CD4-positive, alpha-beta T cell treated with Interleukin-10 for 1 hour (primary cell): ENCODE measurements at places on chromosomes 5 and 9.

DNA sequence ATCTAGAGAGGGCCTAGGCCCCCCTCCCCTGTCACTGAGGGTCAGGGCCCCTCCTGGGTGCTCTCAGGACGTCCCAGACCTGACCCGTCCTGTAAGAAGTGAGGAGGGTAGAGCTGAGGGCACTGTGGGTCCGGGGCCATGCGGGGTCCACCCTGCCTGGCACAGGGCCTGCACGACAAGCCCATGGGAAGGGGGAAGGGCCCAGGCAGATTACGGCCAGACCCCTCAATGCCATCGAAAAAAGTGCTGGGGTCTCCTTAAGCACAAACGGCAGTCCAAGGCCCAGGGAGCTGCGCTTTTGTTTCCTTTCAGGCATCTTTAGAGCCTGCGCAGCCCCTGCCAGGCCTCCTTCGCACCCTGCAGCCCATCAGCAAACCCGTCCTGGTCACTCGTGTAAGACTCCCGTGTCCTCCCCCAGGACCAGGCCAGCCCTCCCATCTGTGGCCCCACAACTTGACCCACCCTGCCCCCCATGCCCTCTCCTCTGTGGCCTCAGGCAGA, 4.4 kb upstream of the EXOC3 start:
- DNase-seq, result no peak

DNA sequence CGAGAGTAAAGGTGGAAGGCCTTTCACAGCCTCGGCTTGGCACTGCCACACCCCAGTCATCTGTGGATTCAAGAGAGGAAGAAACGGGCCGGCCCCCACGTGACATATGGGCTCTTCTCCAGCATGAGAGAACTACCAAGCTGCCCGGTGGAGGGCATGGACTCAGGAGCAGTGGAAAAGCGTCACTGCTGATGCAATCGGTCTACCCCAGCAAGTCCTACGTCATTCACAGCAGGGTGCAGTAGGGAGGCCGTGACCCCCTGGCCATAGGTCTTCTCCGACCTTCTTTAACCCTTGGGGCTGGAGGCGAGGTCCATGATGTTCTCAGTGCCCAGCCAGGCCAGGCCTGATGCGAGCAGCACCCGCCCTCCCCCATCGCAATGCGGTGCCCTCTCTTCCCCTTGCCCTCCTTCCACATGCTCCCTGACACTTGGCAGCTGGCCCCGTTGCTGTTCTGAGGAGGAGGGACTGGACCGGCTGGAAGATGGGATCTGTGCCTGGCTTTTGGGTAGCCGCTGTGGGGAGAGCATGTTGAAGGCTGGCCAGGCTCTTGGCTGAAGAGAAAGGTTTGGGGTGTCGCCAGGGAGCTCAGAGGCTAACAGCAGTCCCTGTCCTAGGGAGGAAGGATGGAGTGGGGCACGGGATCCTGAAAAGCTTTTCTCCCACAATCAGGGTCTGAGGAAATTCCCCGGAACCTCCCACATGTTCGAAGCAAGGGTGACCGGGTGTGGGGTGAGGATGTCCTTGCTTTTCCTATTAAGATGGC, 89.8 kb downstream of the LIFR start:
- DNase-seq, result no peak

DNA sequence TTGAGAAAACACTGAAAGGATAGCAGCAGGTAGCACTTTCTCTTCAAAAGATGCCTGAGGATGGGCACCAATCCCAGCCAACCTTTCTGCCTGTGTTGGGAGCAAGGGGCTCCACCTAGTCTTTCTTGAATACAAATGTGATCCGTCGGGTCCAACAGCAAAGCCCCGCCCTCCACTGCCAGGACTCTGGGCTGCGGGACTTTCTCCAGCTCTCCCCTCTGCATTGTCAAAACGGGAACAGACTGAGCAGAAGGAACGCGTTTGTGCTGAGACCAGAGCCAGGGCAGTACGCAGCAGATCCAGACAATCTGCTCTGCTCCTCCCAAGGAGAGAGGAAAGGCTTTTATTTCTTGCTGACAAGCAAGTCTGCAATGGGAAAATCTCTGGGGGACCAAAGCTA, 139.7 kb downstream of the SEC61B start:
- DNase-seq, result no peak

- DNase-seq, result no peak
Measured at GRCh38 chr5:136209346-136209910, 16.5 kb upstream of the SMIM32 start.

- no peak for DNase-seq
Measured at GRCh38 chr9:100108559-100108958, 9.5 kb downstream of the INVS start.

GRCh38 chr5:32545102-32545800, 40.1 kb upstream of the SUB1 start:
- no peak for DNase-seq

- no peak for DNase-seq
Measured at GRCh38 chr9:4038182-4038723, 261.6 kb downstream of the GLIS3 start.

DNA sequence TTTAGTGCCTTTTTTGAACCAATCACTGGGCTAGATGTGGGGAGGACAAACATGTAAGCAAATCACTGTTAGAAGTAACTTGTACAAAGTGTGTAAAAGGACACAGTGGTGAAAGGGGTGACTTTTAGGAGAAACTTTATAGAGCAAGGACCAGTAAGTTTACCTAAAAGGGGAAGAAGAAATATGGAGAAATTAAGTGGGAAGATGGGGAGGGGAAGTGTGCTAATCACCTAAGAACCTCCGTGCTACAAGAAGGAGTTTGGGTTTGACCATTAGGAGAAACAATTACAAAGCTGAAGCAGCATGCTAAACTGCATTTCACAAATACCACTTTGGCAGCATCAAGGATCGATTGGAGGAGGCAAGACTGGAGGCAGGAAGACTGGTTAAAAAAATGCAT, 17.3 kb downstream of the ITGA1 start:
- no peak for DNase-seq

GRCh38 chr9:118962426-118962825, 406.8 kb downstream of the BRINP1 start:
- DNase-seq, result no peak

GRCh38 chr9:37422289-37423104, at the start of gene GRHPR:
Gene GRHPR (plus strand): TSS chr9:37422696. CDS start chr9:37422751, 55 bp downstream.
- peak; percentile 88 for DNase-seq

DNA sequence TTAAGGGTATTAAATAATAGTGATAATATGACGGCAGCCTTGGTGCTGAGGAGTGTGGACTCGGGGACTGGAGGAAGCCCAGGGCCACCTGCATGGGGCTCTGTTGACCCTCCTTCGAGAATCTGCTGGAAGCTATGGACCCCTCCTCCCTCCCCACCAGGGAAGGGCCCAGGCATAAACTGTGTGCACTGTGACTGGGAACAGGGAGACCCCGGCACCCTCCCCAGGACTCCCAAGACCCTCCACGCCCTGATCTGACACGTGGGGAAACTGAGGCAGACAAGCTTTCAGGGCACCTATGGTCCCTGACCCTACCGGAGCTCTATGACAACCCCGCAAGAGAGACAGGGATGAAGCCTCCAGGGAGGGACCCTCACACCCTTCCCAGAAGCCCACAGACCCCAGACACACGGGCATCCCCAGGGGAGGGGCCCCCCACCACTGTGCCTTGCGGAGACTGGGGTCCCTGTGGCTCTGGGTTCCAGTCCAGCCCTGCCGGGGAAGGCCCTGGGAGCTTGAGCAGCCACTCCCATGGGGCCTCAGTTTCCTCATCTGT, 6.5 kb upstream of the EGFL7 start:
- no peak for DNase-seq

GRCh38 chr5:172707285-172708182, 63.5 kb downstream of the DUSP1 start:
- DNase-seq, result no peak

GRCh38 chr9:88313364-88314220, 74.7 kb upstream of the SPIN1 start:
- DNase-seq, result no peak

- DNase-seq, result no peak
Measured at GRCh38 chr5:78797936-78798672, 149.5 kb upstream of the LHFPL2 start.

DNA sequence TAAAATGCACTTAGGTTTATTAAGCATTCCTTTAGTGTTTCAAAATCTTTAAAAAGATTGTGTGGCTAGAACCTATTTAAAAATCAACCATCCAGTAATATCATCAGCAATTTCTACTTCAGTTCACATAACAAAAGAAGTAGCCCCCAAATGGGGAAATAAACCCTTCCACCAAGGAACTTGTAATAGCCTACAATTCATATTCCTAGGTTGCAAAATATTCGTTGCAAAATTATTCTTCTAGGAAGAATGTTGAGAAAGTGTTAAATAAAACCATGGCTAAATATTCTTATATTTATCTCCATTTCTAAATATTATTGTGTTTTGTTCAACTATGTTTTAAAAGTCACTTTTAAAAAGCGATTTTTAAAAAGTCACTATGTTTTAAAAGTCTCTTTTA, 177.9 kb upstream of the PRLR start:
- DNase-seq, result no peak

GRCh38 chr9:130498298-130498917, 53.6 kb downstream of the ASS1 start:
- no peak for DNase-seq

- no peak for DNase-seq
Measured at GRCh38 chr9:100759215-100759614, 181.3 kb downstream of the CAVIN4 start.

DNA sequence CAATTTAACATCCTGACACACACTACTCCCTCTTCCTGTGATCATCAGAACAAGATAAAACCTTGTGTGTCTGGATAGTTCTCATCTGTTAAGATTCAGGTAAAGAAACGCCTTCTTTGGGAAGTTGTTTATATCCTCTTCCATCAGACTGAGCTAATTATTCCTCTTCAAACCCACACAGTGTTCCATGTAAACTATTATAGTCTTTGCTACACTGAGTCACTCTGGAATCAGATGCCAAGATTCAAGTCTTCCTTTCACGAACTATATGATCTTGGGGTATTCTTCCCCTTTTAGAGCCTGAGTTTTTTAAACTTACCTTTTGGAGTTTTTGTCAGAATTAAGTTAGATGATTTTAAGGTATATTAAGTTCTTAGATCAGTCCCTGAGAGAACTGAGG, 2.0 kb downstream of the OR1J1 start:
- DNase-seq, result no peak

- DNase-seq, result no peak
Measured at GRCh38 chr9:89243296-89244061, 64.9 kb upstream of the SHC3 start.

GRCh38 chr5:36440300-36440699, 138.6 kb upstream of the RANBP3L start:
- no peak for DNase-seq

DNA sequence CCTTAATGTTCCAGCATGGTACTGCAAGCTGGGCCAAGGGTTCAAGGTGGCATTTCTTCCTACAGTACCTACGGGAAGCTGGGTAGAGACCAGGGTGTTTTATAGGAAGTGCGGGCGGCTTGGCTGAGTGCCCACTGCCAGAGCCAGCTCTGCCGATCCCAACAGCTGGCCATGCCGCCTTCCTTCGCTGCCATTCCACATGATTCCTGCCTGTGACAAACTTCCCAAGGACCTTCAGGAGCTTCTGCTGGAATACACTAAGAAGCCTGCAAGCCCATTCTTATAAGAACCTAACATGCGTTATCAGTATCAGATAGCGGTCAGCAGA, 22.0 kb downstream of the MYO10 start:
- DNase-seq, result no peak

- DNase-seq, result no peak
Measured at GRCh38 chr5:103505581-103506305, 56.8 kb downstream of the NUDT12 start.

- no peak for DNase-seq
Measured at GRCh38 chr9:14812806-14813205, 90.3 kb upstream of the CER1 start.

DNA sequence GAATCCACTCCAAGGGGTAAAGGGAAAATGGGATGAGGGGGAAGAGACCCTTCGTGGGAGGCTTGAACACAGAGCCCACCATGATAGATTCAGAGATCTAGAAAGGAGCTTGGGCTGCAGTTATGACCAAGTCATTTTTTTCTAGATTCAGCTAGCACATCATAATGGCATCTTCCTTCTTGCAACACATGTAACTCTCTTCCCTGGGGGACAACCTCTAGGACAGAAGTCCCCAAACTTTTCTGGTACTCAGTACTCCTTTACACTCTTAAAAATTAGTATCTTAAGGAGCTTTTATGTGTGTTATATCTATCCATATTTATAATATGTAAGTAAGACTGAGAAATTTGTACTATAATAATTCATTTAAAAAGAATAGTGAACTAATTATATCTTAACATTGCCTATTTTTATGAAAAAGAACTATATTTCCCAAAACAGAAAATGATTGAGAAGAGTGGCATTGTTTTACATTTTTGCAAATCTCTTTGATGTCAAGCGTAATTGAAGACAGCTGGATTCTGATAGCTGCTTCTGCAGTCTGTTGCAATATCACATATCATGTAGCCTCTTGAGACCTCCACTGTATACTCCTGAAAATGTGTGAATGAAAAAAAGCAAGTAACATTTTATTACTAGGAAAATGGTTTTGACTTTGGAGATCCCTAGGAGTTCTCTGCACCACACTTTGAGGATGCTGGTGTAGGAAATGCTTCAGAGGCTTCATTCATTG, 875 bp downstream of the ACO1 start:
- DNase-seq, result no peak

DNA sequence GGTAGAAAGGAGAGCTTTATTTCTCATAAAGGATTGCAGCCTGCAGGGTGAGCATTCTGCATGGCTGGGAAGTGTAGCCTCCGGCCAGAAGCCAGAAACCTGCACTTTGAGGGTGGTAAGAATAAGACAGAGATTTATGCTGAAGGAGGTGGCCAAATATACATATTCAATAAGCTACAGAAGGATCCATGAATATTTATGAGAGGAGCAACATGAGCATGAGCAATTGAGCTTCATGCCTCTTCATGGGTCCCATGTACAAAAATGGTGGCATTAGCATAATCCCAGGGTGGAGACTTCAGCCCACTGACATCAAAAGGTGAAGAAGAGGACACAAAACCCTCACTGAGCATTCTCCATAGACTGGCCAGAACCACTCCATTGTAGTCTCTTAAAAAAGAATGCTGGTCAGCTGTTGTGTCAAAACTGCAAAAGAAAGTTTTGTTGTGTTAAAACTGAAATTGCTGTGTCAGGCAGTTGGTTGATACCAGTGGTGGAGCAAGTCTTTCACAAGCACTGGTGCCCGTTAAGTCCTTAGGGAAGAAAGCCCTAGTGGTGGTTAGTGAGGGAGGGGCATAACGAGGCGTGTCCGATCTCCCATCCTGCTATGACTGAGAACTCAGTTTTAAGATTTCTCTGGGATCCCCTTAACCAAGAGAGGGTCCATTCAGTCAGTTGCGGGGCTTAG, 160.8 kb upstream of the MAP1B start:
- no peak for DNase-seq

DNA sequence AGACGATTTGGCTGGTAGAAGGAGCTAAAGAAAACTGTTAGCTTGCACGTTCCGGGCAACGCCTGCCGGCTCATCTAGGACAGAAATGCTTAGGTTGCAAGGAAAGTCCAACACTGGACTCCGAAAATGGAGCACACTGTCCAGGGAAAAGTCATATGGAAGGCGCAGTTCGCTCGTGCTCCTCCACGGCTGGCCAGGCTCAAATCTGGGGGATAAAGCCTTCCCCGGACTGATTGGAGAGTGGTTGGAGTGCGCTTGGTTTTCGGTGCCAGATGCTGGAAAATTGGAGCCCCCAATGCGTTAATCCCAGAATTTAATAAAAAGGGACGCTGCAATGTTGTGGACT, 955 bp downstream of the CDH6 start:
- DNase-seq, result no peak

GRCh38 chr5:122327110-122327509, 15.1 kb downstream of the SNCAIP start:
- no peak for DNase-seq
